Osteocyte (in vitro differentiated cells): ENCODE measurements at places on chromosomes 2 and 18. TPM values are rescaled to one million over a fixed set of nuclear protein-coding genes. Genes with fewer than 3 reads are reported as not detected.

DNA sequence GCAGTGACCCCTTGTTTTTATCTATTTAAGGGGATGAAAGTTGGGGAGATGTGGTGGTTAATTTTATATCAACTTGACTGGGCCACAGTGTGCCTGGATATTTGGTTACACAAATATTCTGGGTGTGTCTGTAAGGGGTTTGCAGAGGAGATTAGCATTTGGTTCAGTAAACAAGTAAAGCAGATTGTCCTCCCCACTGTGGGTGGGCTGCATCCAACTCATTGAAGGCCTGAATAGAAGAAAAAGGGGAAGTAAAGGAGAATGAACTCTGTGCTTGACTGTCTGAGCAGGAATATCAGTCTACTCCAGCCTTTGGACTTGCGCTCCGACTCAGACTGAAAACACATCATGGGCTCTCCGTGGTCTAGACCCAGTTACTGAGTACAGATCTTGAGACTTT lies 80.9 kb downstream of the GCA start:
- no peak overlapping the region for H3K4me3 ChIP-seq
- no peaks in the 10 kb centered on the region for H3K4me1 ChIP-seq
- H3K27ac ChIP-seq = no peak overlapping the region
- H3K36me3 ChIP-seq = no peaks in the 10 kb centered on the region
- H3K27me3 ChIP-seq = peaks cover 33% of the 10 kb centered on the region

DNA sequence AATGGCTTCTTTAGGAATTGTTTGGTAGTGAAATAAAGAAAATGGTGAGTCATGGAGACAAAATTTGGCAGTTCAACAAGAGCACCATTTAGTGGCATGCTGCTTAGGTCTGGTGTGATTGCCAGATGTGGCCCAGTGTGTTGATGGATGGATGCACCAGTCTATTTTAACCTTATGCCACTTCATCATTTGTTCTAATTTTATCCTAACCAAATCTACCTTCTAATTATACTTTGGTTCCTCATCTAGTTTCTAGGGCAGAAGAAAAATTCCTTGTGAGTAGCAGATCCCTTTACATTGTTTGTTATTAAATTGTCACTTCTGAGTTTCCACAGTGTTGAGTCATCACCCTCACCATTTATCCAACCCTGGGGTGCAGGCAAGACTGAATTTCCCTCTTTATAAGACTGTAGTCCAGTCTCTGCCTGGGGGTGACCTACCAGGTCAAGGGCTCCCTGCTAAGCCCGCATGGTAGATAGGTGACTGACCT lies 32.5 kb downstream of the NABP1 start:
- peaks cover 2% of the 10 kb centered on the region for H3K27me3 ChIP-seq
- H3K36me3 ChIP-seq = no peaks in the 10 kb centered on the region
- H3K4me1 ChIP-seq = peaks cover 14% of the 10 kb centered on the region
- peak overlapping the region; percentile 17 for H3K27ac ChIP-seq
- no peak for DNase-seq
- no peak overlapping the region for H3K4me3 ChIP-seq

- H3K4me3 ChIP-seq = no peak overlapping the region
- no peak overlapping the region for H3K27ac ChIP-seq
- no peaks in the 10 kb centered on the region for H3K36me3 ChIP-seq
- H3K4me1 ChIP-seq = no peaks in the 10 kb centered on the region
These were observed 1.9 kb upstream of the KIAA2012 start for GRCh38 chr2:202071107-202071506.

- peaks cover 15% of the 10 kb centered on the region for H3K27me3 ChIP-seq
- no peak overlapping the region for H3K27ac ChIP-seq
- DNase-seq = no peak
- peaks cover 3% of the 10 kb centered on the region for H3K4me1 ChIP-seq
- no peaks in the 10 kb centered on the region for H3K36me3 ChIP-seq
- H3K4me3 ChIP-seq = no peak overlapping the region
These were observed 558.9 kb upstream of the PKDCC start for GRCh38 chr2:41488888-41489287.

GRCh38 chr2:98142106-98142791 lies 55.3 kb downstream of the VWA3B start:
- DNase-seq = no peak
- H3K36me3 ChIP-seq = no peaks in the 10 kb centered on the region
- no peak overlapping the region for H3K27ac ChIP-seq
- H3K4me1 ChIP-seq = no peaks in the 10 kb centered on the region

The AMER3 gene
- total RNA-seq = not detected in 2 replicates

DNA sequence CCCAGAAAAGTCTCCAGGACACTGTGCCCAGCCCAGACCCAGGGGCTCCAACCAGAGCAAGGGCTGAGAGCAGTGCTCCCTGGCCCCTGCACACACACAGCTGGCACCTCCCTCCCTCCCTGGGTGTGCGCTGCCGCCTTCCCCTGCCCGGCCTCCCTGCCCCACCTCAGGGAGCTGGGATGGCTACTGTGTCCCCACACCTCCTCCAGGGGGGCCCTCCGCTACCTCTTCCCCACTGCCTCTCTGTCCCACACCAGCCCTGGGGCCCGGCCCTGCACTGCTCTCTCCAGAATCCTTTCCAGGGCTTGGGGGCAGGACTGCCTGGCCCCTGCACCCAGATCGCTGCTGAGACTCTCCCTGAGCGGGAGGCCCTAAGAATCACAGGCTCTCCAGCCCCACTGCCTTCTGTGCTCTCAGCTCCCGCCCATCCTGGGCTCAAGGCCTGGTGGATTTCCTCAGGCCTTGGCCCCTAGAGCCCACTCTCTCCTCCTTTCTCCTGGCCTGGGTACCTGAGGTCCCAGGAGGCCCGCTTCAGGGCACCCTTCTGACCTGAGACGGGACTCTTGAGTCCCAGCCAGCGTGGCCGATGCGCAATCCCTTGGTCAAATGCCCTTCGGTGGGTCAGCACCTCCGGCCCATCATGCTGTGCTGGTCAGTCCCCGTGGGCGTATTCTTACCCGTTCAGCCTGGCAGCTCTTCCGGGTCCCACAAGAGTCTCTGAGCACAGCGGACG lies 276.8 kb upstream of the HDAC4 start:
- H3K36me3 ChIP-seq = no peaks in the 10 kb centered on the region
- H3K4me1 ChIP-seq = no peaks in the 10 kb centered on the region
- DNase-seq = peak; percentile 84
- no peak overlapping the region for H3K27ac ChIP-seq
- no peak overlapping the region for H3K4me3 ChIP-seq

DNA sequence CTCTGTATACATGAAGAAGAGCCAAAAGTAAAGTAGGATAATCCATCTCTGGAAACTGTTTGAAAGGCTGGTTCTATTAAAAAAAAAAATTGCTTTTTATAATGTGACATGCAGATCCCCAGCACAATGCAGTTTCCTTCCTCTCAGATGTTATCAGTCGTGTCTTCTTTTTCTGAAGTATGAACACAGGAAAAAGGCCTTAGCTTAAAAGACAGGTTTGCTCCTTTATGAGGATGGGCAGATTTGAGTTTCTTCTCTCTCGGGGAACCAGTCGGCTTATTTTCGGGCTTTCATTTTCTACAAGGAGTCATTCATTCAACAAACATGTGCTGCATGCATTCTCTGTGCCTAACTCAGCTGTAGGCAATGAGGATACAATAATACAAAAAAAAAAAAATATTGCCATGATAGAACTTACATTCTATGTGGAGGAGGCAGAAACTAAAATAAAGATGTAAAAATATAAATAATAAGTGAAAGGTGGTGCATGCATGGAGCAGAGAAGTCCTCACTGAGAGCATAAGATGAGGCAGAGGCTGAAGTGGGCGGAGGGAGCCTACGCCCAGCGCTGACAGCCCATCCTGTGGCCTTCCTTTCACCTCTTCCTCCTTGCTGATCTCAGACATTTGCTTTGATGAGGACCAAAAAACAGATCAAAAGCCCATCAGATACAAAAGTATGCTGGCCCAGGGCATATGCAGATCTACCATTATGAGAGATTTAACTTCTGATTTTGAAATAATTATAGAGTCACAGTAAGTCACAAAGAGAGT lies at the start of gene CD226:
TSS of gene CD226 (minus strand) at position 513 of the 773 bp plus-strand sequence. CDS start at position 46, 467 bp downstream.
- H3K4me1 ChIP-seq = peaks cover 11% of the 10 kb centered on the region
- H3K27me3 ChIP-seq = no peaks in the 10 kb centered on the region
- no peaks in the 10 kb centered on the region for H3K36me3 ChIP-seq
- no peak within 1 kb of the TSS for H3K4me3 ChIP-seq

DNA sequence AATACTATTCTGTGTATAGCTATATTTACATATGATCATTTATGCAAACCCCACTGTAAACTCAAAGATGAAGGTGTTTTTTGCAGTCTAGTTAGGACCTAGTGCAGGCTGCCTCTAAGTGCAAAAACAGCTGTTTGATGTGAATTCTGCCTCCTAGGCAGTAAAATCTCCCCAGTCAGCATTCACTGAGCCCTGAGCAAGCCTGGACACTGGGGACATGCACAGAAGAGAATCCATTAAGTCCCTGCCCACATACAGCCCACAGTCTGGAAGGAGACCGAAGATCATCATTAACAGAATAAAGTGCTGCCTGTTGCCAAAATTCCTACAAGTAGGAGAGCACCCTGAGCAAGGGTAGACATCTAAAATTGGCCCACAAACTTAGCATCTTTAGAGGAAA lies 14.4 kb upstream of the BIN1 start:
- H3K4me1 ChIP-seq = peaks cover 4% of the 10 kb centered on the region
- H3K36me3 ChIP-seq = no peaks in the 10 kb centered on the region
- no peaks in the 10 kb centered on the region for H3K27me3 ChIP-seq
- no peak for DNase-seq
- H3K4me3 ChIP-seq = no peak overlapping the region

DNA sequence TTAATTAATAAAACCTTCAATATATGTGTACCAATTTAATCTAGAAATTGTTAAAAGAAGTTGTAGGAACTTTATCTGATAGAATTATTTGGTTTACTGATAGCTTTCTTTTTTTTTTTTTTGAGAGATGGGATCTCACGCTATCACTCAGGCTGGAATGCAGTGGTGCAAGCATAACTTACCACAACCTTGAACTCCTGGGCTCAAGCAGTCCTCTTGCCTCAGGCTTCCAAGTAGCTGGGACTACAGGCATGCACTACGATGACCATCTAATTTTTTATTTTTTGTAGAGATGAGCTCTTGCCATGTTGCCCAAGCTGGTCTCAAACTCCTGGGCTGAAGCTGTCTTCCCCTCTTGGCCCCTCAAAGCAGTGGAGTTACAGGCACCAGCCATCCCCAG lies 66.8 kb downstream of the CCDC138 start:
- no peak overlapping the region for H3K27ac ChIP-seq
- no peaks in the 10 kb centered on the region for H3K27me3 ChIP-seq
- H3K4me3 ChIP-seq = no peak overlapping the region
- H3K4me1 ChIP-seq = peaks cover 2% of the 10 kb centered on the region
- DNase-seq = no peak

The SNED1 gene
- 17.6 and 19.4 TPM in 2 replicates for total RNA-seq

The PLGLB2 gene
- total RNA-seq = 5.9 and 7.0 TPM in 2 replicates

GRCh38 chr18:4847056-4847455 lies 350.0 kb downstream of the AKAIN1 start:
- no peaks in the 10 kb centered on the region for H3K4me1 ChIP-seq
- no peaks in the 10 kb centered on the region for H3K36me3 ChIP-seq
- DNase-seq = no peak
- no peak overlapping the region for H3K27ac ChIP-seq
- no peak overlapping the region for H3K4me3 ChIP-seq

The SERPINB11 gene
- total RNA-seq = not detected in 2 replicates

The C2orf66 gene
- total RNA-seq = 0.27 and 0.29 TPM in 2 replicates

The ZBTB7C gene
- total RNA-seq = 0.11 and 0.16 TPM in 2 replicates

The RBM44 gene
- 0.46 and 0.63 TPM in 2 replicates for total RNA-seq

The CMPK2 gene
- 0.24 and 1.1 TPM in 2 replicates for total RNA-seq

The DTNA gene
- 6.2 and 7.1 TPM in 2 replicates for total RNA-seq

DNA sequence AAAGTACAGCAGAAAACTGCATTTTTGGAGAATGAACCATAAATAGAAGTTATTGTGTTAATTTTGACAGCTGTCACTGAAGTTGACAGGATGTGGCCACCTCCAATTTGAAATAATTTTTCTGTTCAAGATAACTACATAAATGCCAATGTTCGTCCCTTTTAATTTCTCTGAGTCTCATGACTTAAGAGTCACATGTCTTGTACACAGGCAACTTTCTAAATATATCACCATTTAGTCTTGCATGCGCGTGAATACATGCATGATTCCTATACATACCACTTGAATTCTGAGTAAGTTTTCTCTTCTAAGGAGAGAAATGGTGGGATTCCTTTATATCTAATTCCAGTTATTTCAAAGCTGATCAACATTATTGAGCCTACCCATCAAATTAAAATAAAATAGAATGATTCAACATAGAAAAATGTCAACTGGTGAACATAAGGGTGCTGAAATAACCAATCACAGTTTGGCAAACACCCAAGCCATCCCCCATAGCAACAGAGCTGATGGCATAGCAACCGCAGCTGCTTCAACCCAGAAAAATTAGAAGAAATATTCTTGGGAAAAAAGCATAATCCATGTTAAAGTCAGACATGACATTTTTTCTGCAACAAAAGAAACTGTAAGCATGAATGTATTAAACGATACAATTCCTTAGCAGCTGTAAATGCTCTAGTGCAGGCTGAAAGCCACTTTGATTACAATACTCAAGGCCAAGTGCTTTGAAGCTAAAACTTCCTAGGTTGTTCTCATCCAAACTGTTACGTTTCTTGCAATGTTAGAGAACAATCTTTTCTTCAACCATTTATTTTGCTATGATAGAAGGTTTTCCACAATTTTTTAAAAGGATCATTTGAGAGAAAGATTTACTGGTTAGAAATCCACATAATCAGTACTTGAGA lies 282.7 kb downstream of the DLGAP1 start:
- H3K27ac ChIP-seq = no peak overlapping the region
- H3K36me3 ChIP-seq = no peaks in the 10 kb centered on the region
- H3K4me3 ChIP-seq = no peak overlapping the region
- DNase-seq = no peak
- H3K4me1 ChIP-seq = no peaks in the 10 kb centered on the region
- H3K27me3 ChIP-seq = no peaks in the 10 kb centered on the region

The ACADL gene
- not detected in 2 replicates for total RNA-seq
